ENCODE measurements at places on chromosomes 16 and 17. TPM values are rescaled to one million over a fixed set of nuclear protein-coding genes. Genes with fewer than 3 reads are reported as not detected.

The SRSF2 gene
- 147 TPM for total RNA-seq

The TP53TG3F gene
- not detected for total RNA-seq

The UTP4 gene
- total RNA-seq = 19.1 TPM

The ST6GALNAC2 gene
- total RNA-seq = 1.4 TPM

The OTOA gene
- total RNA-seq = not detected

The GUCY2D gene
- total RNA-seq = 0.22 TPM

The NEUROD2 gene
- not detected for total RNA-seq

The TNFSF13 gene
- total RNA-seq = not detected

The GDPD1 gene
- 3.7 TPM for total RNA-seq

The PMFBP1 gene
- total RNA-seq = not detected

All from GM23248 (cell line).